ENCODE measurements at places on chromosomes 11 and 22.

DNA sequence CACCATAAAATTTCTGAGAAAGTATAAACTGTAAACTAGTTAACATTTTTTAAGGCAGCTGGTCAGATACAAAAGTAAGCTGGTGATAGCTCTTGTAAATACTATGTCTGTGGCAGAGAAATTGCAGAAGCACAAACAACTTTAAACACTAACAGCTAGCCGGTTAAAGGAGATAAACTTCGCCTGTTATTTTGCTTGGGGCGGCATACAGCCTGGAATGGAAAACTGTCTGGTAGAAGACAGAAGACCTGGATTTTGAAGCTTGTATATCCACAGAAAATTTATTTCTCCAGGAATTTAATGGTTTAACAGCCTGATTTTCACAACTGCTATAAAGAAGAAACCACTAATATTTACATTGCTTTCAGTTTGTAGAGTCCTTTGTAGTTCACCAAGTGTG lies 65.3 kb upstream of the FIBIN start:
- no peak for DNase-seq

DNA sequence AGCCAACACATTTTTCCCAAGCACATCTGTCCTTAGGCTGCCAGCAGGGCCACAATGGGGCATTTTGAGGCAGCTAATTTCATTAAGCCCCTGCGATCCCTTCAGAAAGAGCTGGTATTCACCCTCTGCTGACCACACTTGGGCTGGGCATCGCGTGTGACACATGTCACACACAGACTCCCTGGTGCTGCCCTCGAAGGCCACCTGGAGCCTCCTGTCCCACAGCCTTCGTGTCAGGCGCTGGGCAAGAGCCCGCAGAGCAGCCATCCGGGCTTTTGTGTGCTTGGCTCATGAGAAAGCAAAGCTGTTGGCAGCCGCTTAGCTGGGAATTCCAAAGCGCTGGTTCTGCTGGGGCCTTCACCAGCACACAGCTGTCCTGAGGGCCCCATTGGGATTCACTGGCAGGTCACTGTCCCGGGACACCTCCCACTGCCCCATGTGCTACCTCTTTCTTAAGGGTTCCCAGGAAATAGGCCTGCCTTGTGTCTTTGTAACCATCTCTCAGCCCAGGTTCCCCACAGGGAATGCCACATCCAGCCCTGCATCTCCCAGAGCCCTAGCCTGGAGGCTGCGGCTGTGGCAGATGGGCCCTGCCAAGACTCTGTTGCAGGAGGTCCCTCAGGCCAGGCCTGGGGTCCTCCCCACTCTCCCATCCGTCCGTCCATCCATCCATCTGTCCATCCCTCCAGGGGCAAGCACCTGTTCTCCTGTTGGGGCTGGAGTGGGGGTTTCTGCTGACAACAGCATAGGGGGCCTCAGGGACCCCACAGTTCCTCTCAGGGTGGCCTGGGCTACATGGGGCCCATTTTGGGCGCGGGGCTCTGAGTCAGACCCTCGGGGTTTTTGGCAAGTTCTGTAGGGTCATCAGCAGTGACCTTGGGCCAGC lies 4.9 kb downstream of the CLDN5 start:
- DNase-seq = no peak

GRCh38 chr11:12215181-12215593 lies 104.8 kb downstream of the MICAL2 start:
- DNase-seq = no peak

DNA sequence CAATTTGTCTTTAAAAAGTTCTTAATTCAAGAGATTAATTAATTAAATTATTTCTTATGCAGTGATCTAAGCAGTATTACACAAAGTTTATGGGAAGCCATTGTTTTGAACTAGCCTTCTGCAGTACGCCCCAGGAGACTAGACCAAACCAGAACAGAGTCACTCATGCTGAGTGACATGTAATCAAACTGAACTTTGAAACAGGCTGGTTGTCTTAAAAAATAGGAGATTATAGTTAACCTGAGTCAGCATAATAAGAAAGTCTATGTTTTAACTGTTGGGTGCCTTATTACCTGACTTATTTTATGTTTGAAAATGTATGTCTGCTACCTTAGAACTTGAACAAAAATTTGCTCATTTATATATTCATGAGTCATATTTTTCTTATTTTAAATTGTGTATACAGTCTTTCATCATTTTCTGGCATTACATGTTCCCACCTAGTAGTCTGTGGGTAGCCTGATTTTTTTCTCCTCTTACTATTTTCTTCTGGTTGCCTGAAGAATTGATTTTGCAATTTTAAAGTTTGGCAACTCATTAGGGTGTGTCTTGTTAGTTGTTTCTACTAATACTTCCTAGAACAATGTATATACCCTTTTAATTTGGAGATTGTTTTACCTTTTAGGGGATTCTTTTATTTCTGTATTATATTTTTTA lies 161.4 kb downstream of the AASDHPPT start:
- no peak for DNase-seq

GRCh38 chr11:2096011-2096918 lies 42.9 kb downstream of the IGF2 start:
- DNase-seq = no peak

- DNase-seq = no peak
Observed at GRCh38 chr11:19751055-19751454, 38.4 kb downstream of the NAV2 start.

DNA sequence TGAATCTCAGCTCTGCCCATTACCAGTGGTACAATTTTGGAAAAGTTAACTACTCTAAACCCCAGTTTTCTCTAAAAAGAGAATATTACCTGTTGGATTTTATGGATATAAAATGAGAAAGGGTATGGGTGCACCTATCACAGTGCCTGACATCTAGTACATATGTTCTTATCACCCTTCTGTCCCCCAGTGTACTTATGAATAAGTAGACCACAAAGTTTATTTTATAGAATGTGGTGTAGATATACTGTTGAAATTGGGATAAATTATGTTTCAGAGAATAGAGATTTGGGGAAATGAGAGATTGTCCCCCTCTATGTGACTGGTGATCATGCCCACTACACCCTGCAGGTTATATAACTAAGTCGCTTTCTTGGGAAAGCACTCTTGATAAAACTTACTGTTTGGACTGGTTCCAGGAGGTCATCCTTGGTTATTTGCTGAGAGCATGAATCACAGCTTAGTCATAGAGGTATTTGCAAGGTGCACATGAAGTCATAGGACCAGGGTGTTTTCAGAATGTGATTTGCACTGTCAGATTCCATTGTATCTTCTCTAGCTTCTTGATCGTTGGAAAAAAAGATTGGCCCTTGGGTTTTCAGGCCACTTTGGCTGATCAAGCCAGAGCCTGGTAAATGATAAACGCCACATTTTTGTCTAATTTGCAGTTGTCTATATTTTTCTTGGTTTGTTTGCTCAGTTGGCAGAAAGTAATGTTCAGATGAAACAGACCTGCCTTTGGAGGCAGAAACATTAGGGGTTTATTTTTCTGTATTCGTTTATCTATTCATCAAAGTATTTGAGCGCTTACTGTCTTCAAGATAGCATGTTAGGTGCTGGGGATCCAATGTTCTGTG lies 21.3 kb downstream of the STX3 start:
- no peak for DNase-seq

- DNase-seq = no peak
Observed at GRCh38 chr22:37302674-37303555, 20.6 kb downstream of the CYTH4 start.

DNA sequence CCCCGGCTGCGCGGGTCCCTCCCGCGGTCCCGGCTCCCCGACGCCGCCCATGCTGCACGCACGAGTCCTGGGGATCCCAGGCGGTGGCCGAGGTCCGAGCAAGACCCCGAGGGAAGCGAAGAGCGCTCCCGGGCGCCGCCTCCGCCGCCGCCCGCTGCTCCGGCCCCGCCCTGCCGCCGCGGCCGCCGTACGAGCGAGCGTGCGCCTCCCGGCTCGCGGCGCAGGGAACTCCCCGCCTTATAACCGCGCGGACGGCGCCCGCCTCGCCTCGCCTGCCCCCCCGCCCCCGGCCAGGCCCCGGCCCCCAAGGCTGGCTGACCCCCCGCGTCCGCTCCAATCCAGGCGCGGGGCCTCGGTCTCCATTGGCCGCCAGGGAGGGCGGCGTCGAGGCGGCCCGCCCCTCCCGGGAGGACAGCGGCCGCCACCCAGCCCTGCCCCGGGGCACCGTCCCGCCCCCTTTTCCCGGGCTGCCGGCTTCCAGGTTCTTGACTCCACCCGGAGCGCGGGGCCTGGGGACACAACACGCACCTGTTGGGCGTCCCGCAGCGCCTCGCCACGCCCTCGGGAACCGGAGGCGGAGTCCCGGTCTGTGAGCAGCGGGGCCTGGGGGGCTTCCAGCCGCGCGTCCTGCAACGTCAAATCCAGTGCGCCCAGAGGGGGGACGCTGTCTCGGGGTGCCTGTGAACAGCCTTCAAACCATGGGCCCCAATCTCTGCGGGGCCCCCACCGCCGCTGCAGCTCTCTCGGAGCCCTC lies at the start of gene FADS3:
Gene FADS3 (minus strand): TSS at position 215 of the 754 bp plus-strand sequence. CDS start 164 bp downstream, at position 51.
- DNase-seq = peak; percentile 24

GRCh38 chr11:6824136-6824823 lies 21.2 kb upstream of the OR10A5 start:
- DNase-seq = no peak

DNA sequence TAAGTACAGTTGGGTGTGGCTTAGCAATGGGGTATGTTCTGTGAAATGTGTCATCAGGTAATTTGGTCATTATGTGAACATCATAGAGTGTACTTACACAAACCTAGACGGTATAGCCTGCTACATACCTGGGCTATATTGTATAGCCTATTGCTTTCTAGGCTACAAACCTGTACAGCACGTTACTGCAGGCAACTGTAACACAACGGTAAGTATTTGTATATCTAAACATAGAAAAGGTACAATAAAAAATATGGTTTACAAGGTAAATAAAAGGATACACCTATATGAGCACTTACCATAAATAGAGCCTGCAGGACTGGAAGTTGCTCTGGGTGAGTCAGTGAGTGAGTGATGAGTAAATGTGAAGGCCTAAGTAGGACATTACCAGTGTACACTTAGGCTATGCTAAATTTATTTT lies 73.1 kb upstream of the GDPD4 start:
- no peak for DNase-seq

- no peak for DNase-seq
Observed at GRCh38 chr11:127670374-127671119, 670.0 kb upstream of the KIRREL3 start.

DNA sequence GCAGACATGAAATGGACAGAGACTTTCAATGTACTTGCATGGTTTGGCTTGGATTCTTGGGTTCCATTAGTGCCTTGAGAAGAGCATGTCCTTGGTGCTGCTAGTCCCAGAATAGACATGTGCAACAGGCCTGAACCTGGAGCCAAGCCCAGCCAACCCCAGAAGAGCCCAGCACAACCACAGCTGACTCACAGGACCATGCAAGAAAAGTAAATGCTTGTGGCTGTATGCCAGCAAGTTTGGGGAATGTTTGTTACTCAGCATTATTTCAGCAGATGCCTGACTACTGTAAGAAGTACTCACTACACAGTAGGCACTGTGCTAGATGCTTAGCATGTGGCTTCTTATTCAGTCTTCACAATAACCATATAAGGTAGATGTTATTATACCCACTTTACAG lies 39.2 kb upstream of the HMGXB4 start:
- DNase-seq = no peak

DNA sequence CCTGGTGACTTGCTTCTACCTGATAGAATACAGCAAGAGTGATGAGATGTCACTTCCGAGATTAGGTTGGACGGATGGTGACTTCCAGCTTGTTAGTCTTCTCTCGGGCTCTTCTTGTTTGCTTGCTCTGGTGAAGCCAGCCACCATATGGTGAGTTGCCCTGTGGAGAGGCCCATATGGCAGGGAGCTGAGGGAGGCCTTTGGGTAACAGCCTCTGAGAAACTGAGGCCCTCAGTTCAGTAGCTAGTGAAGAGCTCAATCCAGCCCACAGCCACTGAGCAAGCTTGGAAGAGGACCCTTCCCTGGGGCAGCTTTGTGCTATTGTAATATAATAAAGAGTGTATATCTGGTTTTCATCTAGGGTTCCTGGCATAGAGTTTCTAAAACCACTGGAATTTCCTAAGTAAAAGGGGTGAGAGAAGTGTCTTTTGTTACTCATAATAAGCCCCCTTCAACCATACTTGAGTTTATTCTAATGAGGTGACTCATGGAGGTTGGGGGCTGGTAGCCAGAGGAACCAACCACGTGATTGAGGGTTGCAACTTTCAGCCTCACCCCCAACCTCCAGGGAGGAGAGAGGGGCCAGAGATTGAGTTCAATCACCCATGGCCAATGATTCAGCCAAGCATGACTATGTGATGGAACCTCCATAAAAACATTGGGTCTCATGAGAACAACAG lies 8.0 kb upstream of the TPCN2 start:
- DNase-seq = no peak

DNA sequence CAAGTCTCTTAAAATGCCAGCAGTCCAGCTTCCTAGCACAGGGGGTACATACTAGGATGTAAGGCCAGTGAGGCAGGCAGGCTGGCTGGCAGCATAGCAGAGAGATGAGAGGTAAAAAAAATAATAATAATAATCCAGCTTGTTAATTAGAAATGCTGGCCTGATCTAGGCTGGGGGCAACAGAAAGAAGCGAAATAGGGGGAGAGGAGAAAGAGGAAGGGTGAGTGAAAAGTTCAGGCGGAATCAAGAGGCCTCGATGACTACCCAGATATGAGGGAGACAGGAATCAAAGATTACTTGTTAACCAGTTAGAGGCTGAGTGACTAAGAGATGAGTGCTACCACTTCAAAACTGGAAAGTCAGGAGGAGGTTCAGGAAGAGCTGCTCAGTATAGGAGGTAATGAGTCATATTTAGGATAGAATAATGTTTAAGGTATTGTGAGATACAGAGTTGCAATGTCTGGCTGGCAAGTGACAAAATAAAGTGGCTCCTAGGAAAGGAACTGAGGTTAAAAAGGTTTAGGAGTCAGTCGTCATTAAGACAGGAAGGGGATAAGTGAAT lies 2.8 kb downstream of the ALKBH8 start:
- DNase-seq = no peak

DNA sequence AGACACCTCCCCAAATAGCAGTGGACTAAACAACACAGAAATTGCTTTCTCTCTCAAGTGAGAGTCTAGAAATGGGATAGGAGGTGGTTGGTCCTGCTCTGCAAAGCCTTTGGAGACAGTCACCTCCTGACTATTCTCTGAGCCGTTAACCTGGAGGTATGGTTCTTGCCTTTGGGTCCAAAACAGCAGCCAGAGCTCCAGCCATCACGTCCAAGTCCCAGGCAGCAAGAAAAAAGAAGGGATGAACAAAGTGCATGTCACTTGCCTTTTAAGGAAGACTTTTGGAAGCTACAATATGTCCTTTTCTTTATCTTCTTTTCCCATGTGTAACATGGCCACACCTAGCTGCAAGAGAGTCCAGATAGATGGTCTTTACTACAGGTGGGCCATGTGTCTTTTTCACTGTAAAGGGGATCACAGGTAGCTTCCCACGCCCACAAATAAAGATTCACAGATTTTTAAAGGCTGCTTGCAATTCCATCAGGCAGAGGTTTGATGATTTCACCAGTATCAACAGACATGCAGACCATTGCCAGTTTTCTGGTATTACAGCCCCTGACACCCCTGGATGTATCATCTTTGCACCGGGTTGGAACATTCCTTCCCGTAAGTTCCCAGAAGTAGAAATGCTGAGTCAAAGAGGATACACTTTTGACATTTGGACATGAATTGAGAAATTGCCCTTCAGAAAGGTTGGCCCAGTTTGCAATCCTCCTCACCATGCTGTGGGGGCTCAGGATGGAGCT lies 66.0 kb downstream of the MYEOV start:
- no peak for DNase-seq

Measured in stimulated activated CD4-positive, alpha-beta T cell treated with anti-CD3 and anti-CD28 coated beads, TNF-alpha, amount 100 ng/mL, for 4 hours (primary cell).